ENCODE measurements at places on chromosomes 5 and 9.

GRCh38 chr5:893137-893506 is 438 bp downstream of the TRIP13 start:
- peak; percentile 30 for DNase-seq

DNA sequence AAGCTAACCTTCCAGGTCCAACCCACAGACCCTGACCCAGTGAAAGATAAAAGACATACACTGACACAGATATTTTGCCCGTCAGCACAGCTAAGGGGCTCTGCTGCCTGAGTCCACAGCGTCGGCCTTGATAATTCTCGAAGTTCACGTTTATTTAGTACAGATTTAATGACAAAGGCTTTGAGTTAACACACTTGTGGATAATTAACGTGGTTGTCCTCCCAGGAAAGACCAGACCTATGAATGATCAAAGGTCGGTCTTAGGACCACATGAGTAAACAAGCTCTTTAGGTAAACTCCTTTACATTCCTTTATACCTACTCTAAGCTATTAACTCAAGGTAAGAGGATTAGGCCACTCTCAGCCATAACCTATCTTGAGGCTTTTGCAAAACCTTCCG is 11.3 kb upstream of the TEX10 start:
- no peak for DNase-seq

- no peak for DNase-seq
These were observed 2118.6 kb upstream of the C9orf72 start for GRCh38 chr9:29691758-29692407.

GRCh38 chr5:160675988-160676387 is 176.0 kb downstream of the ATP10B start:
- DNase-seq, result no peak

GRCh38 chr5:149247726-149248125 is 23.9 kb upstream of the AFAP1L1 start:
- DNase-seq, result no peak

GRCh38 chr9:34170237-34170991 is 8.4 kb upstream of the UBAP1 start:
- DNase-seq, result no peak

DNA sequence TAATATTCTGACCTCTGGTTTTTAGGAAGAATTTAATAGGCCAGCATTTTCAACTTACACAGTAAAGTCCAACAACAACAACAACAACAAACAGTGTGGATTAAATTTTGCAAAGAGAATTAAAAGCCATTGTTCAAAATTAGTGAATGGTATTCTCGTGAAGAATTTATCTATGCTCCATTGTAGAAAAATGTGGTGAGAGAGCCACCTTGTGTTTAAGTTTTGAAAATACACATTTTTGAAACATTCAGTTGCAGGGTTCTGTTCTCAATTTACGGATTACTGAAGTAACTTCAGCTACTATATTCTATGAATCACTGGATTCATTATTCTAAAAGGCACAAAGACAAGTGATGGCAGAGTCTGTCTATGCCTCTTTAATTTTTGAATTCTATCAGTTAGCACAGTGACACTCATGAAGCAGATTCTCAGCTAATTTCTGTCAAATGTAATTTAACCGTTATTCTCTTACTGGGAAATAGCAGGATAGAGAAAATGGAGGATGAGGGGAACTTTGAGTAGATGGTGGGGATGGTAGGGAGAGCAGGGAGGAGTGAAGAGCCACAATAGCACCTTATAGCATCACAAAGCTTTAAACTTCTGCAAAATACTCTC is 11.0 kb downstream of the CCDC152 start:
- no peak for DNase-seq

- DNase-seq, result no peak
These were observed at the start of gene CAMK2A for GRCh38 chr5:150289551-150290390. Gene CAMK2A, minus strand, starts transcription at chr5:150289773. Its CDS starts 148 bp downstream, at chr5:150289625.

DNA sequence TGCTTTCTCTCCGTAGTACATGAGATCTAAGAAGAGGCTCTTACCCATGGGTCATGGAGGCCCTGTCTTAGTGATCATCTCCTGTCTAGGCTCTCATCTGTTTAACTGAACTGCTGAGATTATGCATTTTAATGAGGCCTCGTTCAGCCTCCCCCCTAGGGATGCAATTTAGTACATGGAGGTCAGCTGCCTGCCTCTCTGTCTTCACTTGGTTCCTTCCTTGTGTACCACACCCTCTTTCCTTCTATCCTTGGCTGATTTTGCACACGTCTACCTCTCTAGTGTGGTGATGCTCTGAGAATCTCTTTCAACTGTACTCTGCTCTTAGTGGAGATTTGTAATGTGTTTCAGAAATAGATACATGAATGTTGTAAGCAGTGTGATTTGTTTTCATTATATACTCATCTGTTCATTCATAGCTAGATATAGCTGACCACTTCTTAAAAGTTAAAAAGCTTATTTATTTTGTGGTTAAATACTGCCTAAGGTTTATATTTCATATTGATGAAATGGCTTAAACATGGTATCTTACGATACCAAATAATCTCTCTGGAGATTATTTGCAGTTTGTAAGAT is 3.5 kb upstream of the ACTBL2 start:
- DNase-seq, result no peak

- no peak for DNase-seq
These were observed 231.1 kb upstream of the TBCA start for GRCh38 chr5:78007233-78007632.

DNA sequence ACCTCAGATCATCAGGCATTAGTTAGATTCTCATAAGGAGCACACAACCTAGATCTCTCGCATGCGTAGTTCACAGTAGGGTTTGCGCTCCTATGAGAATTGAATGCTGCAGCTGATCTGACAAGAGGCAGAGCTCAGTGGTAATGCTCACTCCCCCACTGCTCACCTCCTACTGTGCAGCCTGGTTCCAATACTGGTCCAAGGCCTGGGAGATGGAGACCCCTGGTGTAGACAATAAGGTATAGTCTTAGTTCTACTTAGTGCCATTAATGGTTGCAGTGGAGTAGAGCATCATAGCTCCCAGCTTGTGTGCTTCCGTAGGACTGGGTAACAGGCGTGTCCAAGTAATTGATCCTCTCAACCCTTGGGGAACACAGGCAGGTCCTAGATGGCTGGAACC is 70.4 kb upstream of the ANKRD55 start:
- no peak for DNase-seq

DNA sequence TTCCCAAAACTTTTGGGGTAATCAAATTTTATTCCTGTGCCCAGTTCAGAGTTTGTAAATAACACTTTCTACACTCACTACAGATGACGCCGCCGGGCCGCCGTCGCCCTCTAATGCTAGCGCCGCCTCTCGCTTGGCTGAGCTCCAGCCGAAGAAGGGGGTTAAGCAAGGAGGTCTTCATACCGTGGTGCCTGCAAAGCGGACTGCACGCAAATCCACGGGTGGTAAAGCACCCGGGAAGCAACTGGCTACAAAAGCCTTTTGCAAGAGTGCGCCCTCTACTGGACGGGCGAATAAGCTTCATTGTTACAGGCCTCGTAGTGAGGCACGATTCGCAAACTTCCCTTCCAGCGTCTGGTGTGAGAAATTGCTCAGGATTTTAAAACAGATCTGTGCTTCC is 280.4 kb downstream of the MEF2C start:
- DNase-seq, result peak; percentile 18

GRCh38 chr9:18549772-18550171 is 75.8 kb downstream of the ADAMTSL1 start:
- DNase-seq, result no peak
